CD4-positive, alpha-beta T cell treated with Interferon gamma for 1 hour (primary cell): ENCODE measurements at places on chromosomes 1 and 21.

GRCh38 chr1:83918688-83919285 is 80.1 kb downstream of the TTLL7 start:
- no peak for DNase-seq

DNA sequence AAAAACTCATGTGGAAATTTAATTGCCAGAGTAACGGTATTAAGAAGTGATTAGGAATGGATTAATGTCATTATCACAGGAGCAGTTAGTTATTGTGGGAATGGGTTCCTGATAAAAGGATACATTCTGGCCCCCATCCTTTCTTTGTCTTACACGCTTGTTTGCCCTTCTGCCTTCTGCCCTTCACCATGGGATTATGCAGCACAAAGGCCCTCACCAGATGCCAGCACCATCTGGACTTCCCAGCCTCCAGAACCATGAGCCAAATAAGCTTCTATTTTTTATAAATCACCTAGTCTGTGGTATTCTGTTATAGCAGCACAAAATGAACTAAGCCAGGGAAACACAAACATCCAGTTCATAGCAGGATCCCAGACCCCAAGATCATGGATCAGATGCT is 33.9 kb upstream of the POU2F1 start:
- no peak for DNase-seq

GRCh38 chr1:22332795-22333499 is 118.7 kb upstream of the ZBTB40 start:
- DNase-seq: no peak

GRCh38 chr1:232766241-232766890 is 38.9 kb upstream of the MAP10 start:
- DNase-seq: no peak

DNA sequence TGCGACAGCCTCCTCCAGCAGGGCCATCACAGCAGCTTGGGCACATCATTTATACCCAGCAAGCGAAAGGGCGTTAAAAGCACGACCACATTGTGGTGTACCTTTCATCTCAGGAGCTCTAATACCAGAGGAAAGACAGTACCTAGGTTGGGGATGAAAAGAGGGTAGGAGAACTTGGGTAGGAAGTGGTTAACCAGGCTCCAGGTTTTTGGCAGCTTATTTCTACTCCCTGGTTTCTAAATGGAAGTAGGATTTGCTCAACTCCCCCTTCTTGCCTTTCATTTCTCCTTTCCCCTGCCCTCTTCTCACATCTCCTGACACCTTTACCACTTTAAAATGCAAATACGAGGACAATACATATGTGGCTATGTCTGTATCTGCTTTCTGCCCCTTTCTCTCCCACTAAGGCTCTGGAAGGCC is 30.2 kb downstream of the FAM177B start:
- no peak for DNase-seq

- no peak for DNase-seq
Observed at GRCh38 chr1:27504588-27505419, 14.8 kb upstream of the WASF2 start.

DNA sequence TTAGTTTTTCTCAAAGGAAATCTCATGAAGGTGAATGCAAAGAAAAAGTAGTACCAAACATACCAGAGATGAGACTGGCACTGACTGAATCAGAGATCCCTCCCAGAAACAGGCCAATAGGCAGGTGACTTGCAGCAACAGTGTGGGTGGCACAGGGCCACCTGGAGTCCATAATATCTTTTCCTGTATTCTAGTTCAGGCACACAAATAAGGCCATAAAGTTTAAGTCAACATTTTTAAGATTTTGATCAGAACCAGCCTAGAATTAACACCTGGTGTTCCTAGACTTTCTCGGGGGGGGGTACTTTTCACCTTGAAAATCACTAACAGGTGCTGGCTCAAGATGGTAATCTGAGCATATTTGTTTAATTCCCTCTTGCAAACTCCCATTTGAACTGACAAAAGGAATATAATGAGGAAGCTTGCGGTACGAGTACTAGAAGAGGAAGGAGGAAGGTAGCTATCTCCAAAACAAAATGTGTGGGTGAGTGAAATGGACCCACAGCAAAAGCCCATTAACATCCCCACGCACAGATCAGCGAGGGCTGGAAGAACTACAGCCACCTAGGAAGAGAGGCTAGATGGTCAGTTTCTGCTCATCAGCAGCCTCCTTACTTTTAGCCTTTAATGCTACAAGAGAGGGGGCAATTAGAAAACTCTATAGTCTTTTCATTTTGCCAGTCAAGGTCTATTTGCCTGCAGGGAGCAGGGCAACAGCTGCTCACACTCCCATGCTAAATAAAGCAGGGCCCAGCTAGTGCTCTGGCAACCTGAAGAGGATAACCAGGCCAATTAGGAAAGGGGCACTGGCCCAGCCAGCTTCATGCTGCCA is 18.9 kb downstream of the SDE2 start:
- no peak for DNase-seq

DNA sequence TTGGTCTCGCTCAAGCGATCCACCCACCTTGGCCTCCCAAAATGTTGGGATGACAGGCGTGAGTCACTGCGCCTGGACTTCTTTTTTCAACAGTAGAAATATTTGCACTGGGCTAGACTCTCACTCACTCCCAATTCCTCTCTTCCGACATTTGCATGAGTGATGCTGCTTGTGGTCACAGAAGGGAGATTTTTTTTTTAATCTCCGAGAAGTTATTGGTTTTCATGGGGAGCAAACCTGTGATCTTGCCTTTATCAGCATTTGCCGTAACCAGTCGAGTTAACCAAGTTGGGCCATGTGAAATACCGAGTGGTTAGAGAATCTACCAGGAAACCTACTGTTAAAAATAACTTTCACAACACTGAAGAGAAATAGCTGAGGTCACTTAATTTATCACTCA is 21.1 kb downstream of the ERG start:
- no peak for DNase-seq

DNA sequence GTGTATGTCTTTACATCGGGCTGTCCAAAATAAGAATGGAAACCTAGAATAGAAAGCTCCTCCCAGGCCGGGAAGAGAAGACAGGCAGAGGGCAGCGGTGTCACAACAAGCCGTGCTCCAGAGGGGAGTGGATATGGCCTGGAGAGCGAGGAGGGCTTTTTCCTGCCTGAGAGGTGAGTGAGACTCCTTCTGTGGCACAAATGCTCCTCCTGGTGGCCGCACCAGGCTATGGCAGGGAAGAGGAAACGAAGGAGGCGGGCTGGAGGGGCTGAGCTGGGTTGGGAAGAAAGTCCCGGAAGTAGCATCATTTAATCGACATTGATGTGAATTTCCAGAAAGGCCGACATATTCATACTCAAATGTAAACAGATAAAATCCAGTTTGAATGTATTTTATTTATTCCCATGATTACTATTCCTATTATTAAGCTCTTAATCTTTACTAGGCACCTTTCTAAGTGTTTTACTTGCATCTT is 54.7 kb downstream of the MEF2D start:
- peak; percentile 71 for DNase-seq

- no peak for DNase-seq
Observed at GRCh38 chr21:18772897-18773296, 369.3 kb upstream of the TMPRSS15 start.

- DNase-seq: no peak
Observed at GRCh38 chr1:119893827-119894700, 2.3 kb downstream of the ADAM30 start.

GRCh38 chr1:38336961-38337360 is 290.4 kb upstream of the POU3F1 start:
- DNase-seq: no peak

- no peak for DNase-seq
Observed at GRCh38 chr21:45192332-45192731, 95.4 kb downstream of the POFUT2 start.

DNA sequence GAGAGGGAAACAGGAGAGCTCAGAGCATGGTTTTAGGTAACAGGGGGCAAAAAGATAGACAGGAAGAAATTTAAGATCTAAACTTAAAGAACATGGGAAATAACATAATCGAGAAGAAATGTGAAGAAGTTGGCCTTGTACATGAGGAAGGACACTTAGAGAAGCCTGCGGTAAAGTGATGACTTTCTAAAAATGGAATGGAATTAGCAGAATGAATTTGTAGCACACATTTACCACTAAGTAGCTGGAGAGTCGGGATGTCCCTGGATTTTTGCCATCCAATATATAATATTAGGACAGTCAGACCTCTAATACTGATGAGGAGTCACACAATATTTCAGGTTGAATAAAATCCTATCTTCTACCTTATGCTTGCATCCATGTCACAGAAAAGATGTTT is 77.7 kb upstream of the C1orf87 start:
- no peak for DNase-seq

- DNase-seq: no peak
Observed at GRCh38 chr21:27645285-27645684, 678.4 kb upstream of the ADAMTS5 start.

- peak; percentile 15 for DNase-seq
Observed at GRCh38 chr1:24526940-24527542, 24.4 kb downstream of the RCAN3 start.

DNA sequence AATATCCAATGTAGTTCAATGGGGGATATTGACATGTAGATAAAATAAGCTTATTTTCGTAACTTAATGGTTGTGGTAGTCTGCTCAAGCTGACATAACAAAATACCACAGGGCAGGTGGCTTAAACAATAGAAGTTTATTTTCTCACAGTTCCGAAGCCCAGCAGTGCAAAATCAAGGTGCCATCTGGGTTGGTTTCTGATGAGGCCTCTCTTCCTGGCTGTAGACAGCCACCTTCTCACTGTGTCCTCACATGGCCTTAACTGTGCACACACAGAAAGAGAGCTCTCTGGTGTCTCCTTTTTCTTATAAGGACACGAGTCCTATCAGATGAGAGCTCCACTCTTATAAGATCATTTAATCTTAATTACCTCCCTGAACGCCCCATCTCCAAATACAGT is 64.8 kb upstream of the IPO9 start:
- no peak for DNase-seq

DNA sequence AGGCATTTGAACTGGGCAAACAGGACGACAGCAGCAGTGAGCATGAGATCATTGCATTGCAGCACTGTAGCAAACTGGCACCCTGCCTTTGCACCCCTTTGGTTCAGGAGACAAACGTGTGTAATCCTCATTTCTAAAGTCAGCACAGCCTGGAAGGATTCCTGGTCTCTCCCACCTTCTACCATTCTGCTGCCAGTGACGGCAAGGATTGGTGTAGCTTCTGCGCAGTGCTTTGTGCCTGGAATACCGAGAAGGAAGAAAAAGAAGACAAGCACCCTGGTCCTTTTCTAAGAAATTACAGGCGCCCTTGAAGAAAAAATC is 805.3 kb downstream of the USP25 start:
- DNase-seq: no peak

DNA sequence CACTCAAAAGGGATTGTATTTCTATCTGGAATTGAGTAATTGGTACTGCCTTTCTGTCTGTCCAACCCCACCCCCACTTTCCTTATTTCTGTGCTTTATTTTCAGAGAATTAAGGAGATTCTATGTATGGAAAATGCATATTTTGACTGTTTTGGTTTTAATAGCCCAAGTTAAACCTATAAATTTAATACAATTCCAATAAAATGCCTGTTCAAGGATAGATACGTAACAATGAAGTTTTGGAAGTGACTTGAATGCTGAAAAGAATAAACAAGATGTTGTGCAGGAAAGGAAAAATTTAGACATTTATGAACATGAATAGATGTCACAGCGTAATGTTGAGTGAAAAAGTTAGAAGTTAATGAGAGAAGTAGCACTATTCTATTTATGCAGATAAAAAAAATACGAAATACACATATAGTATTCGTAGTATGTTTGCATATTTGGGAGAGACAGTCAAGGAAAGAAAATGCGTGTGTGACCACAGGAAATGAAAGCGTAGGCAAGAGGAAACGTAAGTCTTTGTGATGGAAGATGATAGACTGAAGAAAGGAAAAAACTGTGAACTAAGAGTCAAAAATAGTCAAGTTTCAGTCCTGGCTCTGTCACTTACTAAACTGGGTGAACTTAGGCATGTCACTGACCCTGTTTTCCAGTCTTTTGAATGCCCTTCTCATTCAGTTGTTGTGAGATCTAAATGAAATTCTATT is 62.1 kb downstream of the MEF2D start:
- DNase-seq: no peak

DNA sequence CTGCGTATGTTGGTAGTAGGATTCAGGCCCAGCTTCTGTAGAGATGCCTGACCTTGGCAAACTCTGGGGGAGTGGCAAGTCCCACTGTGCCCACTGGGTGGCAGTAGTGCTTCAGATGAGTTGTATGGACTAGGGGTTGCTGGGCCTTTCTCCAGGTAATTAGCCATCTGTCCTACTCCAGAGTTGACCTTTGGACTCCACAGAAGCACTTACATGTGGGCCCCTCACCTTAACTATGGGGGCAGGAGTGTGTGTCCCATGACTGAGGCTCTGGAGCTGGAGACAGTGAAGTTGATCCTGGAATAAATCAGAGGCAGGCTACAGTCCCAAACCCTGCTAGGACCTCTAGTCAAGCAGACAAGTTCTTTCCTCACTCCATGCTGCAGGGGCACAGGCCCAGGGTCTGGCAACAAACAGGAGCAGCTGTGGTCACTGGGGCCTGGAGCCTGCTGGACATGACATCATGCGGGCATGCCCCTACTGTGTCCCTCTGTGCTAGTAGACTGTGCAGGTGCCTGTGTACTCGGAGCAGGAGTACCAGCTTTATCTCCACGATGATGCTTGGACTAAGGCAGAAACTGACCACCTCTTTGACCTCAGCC is 4.6 kb downstream of the DMAP1 start:
- DNase-seq: peak; percentile 53

- DNase-seq: no peak
Observed at GRCh38 chr1:168879896-168880734, 151.1 kb upstream of the DPT start.

DNA sequence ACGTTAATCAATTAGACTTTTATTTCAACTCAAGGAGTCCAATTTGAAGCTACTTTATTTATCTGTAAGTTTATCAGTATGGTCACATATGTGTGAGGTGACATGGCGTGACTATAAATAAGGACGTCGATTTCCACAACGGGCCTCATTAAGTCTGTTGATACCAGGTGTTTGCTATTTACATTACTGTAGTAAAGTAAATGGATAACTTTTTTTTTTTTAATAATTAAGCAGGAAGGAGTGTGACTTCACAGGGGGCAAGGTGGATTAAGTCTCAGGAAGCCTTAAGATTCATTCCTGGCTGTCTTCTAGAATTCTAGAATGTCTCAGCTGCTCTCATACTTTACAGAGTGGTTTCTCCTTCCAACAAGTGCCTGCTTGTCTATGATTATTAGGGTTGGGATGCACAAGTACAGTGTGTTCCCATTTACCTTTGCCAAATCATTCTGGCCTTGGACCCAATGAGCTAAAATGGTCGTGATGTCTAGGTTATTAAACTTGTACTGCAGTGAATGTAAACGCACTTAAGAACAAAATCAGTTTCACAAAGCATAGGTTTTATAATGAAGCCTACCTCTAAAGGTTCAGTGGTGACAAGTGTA is 15.5 kb downstream of the MAP3K7CL start:
- no peak for DNase-seq

- no peak for DNase-seq
Observed at GRCh38 chr1:83827741-83828140, 171.2 kb downstream of the TTLL7 start.

DNA sequence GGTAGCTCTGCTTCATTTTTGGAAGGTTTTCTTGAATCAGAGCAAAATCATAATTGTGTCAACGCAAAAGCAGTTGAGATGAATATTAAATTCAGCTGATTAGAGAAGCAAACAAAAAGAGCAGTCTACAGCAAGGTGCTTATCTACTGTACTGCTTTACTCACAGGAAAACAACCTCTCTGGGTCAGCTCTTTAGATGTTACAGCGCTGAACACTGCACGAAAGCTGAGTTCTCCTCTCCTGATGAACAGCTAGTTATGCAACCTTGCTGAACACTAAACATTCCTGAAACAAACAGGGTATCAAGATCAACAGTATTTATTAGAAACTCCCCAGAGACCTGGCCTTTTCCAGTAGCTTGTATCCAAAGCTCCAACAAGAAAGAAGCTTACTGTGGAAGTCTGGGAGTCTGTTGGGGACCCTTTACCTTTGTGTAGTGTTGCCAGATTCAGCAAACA is 41.3 kb downstream of the TBCE start:
- DNase-seq: no peak
